ENCODE measurements at places on chromosomes 7 and 10.

- no peak for DNase-seq
Measured at GRCh38 chr7:84981055-84981976, 205.5 kb downstream of the SEMA3D start.

GRCh38 chr7:20896996-20897395 is 110.3 kb upstream of the SP8 start:
- no peak for DNase-seq

- DNase-seq: no peak
Measured at GRCh38 chr10:27041196-27041595, 59.1 kb downstream of the ANKRD26 start.

DNA sequence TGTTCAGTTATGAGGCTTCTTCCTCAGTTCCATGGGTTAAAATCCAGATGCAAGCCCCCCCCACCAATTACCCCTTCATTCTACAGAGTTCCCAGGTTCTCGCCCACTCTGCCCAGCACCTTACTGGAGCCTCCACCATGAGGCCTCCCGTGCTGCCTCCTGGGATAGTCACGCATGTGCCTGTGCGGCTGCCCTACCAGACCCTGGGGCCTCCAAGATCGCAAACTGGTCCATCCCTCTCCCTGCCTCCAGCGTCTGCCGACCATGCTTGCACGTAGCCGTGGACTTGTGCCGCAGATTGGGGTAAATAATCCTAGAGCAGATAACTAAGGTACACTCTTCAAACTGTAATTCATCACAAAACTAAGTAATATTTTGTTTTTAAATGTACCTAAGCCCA is 611.2 kb downstream of the PTPRN2 start:
- no peak for DNase-seq

GRCh38 chr7:729140-730000 is 2.3 kb upstream of the PRKAR1B start:
- DNase-seq: no peak

GRCh38 chr7:5452937-5453540 is 29.4 kb upstream of the TNRC18 start:
- no peak for DNase-seq

GRCh38 chr10:91123261-91123660 is 97.2 kb upstream of the PCGF5 start:
- DNase-seq: no peak

DNA sequence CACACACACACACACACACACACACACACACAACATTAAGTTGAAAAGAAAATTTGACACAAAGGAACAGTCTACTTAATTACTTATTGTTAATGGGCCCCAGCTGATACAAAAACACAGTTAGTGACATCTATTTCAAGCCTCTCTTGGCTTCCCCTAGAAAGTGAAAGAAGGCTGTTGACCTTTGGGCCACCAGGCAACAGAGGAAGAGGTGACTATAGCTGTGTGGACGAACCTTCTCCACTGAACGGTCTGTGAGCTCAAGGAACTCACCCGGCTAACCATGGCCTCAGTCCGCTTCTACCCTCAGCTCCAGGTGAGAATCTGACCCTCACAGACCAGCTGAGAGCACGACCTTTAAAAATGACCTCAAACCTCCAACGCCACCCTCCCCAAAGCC is 32.9 kb upstream of the CALN1 start:
- no peak for DNase-seq
